ENCODE measurements at places on chromosomes 11 and 22.

GRCh38 chr11:114773541-114774338 is 95.4 kb downstream of the NXPE2 start:
- no peak for DNase-seq

- DNase-seq = no peak
These were observed 54.0 kb downstream of the UVRAG start for GRCh38 chr11:75868990-75869389.

- DNase-seq = no peak
These were observed 5.2 kb downstream of the APOL4 start for GRCh38 chr22:36196254-36197064.

DNA sequence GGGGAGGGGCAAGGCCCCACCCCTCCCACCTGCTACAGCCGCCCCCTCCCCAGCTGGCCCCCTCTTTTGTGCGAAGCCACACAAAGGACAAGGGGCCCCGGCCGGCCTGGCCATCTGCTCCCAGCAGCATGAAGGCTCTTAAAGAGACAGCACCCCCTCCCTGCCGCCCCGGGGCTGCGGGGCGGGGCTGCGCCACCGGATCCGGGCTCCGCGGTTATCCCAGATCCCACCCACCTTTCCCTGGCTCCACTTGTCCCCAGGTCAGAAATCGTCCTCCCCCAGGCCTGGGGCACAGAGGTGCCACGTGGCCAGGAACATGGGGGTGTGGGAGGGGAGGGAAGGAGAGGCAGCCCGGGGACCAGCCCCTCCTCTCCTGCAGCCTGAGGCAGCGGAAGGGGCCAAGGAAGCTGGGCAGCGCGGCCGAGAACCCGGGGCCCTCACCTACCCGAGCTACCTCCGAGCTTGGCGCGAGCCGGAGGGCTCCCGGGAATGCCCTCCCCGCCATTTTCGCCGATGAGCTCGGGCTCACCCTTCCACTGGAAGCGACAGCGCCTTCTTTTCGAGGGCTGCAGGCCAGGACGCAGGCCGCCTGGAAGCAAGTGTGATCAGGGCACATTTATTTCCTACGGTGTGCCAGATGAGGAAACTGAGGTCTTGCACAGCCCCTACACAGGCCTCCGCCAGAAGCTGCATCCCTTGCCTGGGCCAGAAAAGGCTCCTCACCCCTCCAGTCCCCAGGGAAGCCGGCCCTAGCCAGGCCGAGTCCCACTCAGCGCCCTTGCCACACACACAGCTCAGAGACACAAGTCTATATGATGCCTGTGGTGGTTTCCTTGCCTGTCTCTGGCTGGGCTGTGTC is 2.5 kb upstream of the RCOR2 start:
- DNase-seq = no peak

GRCh38 chr11:116826751-116827431 is 2.8 kb upstream of the APOC3 start:
- DNase-seq = no peak

DNA sequence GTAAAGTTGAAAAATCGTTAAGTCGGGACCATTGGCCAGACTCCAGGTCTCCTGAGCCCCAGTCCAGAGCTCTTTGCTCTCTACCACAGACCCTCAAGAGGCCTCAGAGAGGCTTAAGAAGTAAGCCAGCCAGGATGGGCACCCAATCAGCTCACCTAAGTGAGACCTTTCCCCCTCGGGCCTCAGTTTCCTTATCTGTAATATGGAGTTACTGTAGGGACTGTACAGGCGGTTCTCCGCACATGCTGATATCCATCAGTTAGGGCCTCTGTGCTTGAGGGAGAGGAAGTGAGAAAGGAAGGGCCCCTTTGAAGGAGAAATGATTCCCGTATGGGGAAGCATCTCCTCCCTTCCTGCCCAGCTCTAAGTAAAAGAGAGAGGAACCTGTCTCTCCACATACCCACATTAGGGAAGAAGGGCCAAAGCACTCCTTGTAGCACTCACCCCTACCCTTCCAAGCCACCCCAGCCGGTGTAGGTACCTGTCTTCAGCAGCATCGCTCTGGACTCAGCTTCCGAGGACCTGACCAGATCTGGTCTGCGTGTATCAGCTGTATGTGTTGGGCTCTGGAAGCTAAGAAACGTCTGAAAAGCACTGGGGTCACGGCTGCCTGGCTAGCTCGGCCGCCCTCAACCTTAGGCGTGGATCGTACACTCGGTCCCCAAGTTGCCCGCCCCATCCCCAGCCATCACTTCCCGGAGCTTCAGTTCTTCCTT is 653 bp downstream of the NAGA start:
- DNase-seq = no peak

DNA sequence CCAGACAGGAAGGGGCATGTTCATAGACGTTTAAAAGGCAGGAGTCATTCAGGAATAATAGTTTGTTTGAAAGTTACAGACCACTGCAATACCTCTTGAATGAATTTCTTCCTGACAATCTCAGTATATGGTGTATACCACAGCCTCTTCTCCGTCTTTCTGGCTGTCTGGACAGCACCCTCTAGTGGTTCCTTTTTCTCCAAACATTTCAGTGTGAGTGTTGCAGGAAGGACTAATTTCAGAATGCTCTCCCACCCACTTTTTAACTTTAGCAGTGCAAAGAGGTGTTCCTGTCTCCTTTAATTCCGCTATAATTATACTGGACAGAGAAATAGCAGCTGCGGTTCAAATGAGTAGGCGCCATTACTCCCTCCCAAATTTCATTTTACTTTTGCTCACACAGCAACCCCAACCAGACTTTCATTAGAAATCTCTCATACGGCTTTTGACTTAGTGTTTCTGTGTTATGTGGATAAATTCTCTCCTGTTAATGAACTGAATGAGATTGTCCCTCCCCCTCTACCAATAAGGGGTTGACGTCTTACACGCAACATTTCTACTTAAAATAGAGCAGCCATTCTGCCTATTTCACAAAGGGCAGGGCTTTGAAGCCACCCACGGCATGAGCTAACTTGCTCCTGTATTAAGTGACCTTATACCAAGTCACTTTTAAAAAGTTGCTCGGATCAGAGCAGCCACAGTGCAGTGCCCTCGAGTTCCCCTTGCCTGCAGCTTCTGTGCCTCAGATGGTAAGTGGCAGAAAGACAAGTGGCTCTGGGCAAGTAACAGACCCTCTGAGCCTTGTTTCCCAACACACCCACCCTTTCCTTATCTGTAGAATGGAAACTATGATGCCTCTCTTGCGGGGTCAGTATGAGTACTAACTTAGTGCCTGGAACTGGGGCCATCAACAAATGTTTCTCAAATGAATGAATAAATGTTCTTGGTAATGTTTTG is 368.6 kb downstream of the OPCML start:
- DNase-seq = peak; percentile 2

GRCh38 chr11:8016440-8016839 is 29.3 kb downstream of the EIF3F start:
- no peak for DNase-seq

DNA sequence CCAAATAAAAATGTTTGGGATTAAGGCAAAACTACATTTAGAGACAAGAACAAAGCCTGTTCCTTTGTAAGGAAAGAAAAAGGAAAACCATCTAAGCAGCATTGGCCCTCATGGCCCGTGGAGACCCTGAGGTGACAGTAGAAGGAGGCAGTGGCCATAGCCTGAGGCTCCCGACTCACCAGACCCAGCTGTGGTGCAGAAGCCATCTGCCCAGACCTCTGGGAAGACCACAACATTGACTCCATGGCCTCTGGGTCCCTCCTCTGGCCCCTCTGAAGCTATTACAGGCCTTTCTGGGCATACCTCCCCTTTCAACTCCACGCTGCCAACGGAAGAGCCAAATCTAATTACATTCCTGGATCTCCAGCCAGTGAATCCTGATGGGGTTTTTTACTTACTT is 6.4 kb downstream of the PRAME start:
- DNase-seq = no peak

DNA sequence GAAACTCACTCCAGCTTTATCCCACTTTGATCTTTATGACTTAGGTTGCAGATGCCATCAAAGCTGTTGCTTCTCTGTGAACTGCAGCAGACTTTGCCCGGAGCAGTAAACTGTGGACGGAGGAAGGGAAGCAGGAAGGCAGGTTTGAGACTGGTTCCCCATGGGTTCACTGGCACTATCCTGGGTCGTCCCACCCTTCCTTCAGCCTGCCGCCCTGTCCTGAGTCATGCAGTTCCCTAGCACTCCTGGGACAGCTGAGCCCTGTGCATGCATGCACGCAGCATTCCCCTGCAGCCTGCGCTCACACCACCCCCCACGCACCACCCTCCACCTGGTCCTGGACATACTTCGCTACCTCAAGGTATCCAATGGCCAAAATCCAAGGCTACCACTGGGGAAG is 23.5 kb upstream of the P2RY2 start:
- no peak for DNase-seq

All from AG09309 (cell line).